ENCODE measurements at places on chromosomes 16 and 17. TPM values are rescaled to one million over a fixed set of nuclear protein-coding genes. Genes with fewer than 3 reads are reported as not detected.

The CMTM4 gene
- 56.2 TPM for total RNA-seq

The CDH13 gene
- total RNA-seq: 0.48 TPM

The APPBP2 gene
- total RNA-seq: 17.1 TPM

The G6PC1 gene
- not detected for total RNA-seq

The CDK5R1 gene
- 9.2 TPM for total RNA-seq

The SRL gene
- total RNA-seq: 0.11 TPM

Data from WTC11 (cell line).